ENCODE measurements at places on chromosomes 2 and 18.

DNA sequence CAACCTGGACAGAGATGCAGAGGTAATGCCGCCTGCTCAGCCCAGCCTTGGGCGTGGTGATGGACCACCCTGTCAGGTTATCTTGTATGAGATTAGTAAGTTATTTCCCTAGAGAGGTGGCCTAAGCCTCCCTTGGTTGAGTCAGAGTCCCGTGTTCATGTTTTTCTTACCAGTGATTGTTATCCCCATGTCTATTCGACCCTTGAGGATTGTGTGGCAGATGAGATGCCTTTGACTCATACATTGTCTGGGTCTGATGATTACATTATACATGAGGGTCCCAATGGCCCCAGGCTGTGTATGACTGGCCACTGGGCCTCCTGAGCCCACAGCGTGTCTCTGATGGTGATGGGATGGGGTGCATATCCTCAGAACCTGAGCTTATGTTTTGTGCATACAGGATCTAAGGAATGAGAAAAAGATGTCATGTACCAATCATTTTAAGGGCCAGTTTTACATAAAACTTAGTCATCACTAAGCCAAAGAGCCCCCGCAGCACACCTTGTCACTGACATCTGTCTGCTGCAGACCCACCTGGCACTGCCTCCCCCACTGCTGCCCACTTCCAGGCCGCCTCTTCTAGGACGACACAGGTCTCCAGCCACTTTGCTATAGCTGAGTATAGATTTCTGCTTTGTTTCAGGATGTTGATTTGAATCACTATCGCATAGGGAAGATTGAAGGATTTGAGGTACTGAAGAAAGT is 7.7 kb downstream of the PPP1R7 start:
- DNase-seq = peak; percentile 39

- DNase-seq = no peak
These were observed 78.6 kb downstream of the ASB1 start for GRCh38 chr2:238505119-238505891.

DNA sequence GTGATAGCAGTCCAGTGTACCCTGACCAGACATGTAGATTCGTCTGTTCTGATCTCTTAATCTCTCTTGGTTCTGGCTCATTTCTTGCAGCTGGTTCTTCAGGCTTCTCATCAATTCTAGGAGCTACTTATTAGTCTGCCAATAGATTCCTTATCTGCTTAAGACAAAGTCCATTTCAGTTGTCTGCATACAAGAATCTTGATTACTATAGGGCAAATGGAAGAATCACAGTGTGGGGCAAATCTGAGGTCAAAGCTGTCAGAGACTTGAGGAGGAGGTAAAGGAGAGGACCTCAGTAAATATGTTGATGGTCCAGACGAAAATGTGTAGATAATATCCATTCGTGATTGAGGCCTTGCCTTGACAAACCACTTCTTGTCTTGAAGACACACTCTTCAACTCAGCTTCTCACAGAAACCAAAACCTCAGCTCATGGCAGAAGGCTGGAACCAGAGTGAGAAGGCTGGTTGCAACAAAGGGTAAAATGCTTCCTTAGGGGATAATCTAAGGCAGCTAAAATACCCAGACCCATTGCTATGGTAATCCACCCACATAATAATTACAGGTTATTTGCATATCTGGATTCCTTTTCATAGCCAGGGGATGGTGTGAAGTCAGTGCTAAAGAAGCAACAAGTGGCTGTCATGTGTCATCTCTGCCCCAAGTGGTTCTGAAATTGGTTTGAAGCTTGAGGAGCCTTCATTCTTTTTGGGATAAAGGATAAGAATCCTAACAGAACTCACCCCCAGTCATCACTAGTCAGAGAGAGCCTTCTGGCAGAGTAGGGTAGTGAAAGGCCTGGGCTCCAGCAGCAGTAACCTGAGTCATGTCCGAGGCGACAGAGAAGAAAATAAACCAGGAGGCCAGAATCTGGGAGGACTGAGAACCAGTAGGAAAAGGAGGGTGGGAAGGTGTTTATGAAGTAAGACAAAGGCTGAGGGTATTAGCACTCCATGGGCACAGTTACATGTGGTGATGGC is 29.2 kb upstream of the PELI1 start:
- no peak for DNase-seq

DNA sequence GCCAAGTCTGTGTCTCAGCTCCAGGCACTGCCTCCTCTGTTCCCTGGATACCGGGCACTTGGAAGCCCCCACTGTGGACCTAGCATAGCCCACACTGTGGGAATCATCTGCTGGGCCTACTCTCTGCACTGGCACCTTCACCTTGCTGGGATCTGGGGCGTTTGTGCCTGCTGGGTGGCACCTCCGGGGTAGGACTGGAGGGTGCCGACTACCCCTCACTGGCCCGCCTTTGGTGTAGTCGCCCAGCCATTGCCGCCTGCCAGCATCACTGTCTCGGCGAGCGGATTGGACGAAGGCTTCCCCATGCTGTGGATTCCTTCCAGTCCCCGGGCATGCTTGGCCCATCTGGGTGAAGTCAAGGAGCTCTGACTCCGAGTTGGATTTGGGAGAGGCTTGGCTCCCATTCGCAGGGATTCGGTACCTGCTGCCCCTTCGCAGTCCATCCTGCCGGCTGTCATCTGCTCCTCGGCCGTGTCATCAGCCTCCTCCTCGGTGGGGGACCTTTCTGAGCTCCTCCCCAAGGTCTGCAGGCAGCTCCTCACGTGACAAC is 180.6 kb upstream of the HDAC4 start:
- no peak for DNase-seq

DNA sequence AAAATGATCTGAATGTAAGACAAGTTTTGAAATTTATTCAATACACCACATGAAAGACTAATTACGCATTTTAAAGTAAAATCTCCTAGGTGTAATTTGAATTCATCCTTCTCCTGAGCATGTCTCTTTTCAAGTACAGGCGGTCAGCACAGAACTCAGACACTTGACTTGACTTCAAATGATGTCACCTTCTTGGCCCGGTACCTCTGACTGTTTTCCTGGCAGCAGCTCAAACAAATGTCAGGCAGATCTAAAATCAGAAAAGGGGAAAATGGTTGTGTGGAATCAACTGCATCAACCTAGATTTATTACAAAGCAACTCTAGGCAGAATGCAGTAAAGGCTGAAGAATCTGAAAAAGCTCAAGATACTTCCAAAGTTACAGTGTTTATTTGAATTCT is 11.4 kb upstream of the PROKR1 start:
- DNase-seq = peak; percentile 14

DNA sequence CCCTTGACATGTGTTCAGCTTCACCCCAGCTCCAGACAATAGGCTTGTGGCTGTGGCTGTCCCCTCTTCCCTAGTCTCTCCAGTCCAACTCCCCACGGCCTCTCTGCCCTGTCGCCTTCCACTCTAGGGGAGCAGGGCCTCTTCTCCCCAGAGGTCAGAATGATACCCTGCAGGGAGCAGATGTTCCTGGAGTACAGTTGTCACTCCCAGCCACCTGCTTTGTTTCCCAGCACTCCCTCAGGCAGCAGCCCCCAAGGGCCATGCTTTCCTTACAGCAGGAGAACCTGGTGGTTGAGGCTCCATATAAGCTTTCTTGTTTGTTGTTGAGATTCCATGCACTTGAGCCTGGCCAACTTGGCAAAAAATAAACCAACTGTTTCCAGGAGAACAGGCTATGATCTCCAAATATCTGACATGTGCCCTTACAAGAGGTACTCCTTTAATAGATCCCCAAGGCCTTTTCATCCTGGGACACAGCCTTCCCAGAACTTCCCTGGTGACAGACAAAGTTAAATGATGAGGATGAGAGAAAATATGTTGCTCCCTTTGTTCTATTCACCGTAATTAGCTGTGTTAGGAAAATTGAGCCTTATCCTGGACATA is 45.1 kb downstream of the DPYSL5 start:
- no peak for DNase-seq

GRCh38 chr2:21036708-21037670 is 6.9 kb downstream of the APOB start:
- no peak for DNase-seq

GRCh38 chr2:232421189-232421785 is 14.6 kb downstream of the ALPG start:
- DNase-seq = no peak

DNA sequence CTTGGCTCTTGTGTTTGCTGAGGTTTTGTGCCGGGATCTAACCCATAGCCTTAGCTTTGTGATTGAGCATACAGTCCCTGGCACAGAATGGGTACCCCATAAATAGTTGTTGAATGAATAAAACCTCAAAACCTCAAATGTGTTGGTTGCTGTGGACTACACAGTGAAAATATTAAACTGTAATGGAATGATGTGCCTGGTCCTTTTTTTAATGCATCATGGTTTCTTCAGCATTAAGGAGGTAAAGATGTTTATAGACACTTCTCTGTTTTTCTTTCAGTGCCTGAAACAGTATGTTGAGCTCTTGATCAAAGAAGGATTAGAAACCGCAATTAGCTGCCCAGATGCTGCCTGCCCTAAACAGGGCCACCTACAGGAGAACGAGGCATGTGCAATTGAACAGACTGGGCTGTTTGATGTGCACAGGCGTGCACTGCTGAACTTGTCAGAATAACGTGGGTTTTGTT is 97.0 kb downstream of the RNF144A start:
- peak; percentile 80 for DNase-seq

DNA sequence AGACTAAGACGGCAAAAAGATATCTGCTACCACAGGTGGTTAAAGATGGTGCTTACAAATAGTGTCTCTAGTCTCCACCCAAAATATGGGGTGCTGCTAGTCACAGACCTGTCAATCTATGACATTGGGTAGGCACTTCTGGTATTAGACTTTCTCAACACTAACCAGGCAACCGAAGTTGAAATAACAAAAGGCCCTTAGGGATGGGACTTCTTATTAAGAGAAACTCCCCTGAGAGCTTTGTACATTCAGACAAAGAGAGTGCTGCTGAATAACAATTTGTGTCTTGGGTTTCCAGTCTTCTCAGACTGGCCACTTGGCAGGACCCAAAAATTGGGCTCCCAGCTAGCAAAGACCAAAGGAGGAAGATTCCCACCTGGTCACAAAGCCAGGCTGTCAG is 310.0 kb downstream of the CNTNAP5 start:
- DNase-seq = no peak

GRCh38 chr2:11446733-11447248 is 19.2 kb downstream of the E2F6 start:
- DNase-seq = peak; percentile 83

GRCh38 chr2:84865181-84865783 is 15.6 kb downstream of the TRABD2A start:
- DNase-seq = peak; percentile 61

DNA sequence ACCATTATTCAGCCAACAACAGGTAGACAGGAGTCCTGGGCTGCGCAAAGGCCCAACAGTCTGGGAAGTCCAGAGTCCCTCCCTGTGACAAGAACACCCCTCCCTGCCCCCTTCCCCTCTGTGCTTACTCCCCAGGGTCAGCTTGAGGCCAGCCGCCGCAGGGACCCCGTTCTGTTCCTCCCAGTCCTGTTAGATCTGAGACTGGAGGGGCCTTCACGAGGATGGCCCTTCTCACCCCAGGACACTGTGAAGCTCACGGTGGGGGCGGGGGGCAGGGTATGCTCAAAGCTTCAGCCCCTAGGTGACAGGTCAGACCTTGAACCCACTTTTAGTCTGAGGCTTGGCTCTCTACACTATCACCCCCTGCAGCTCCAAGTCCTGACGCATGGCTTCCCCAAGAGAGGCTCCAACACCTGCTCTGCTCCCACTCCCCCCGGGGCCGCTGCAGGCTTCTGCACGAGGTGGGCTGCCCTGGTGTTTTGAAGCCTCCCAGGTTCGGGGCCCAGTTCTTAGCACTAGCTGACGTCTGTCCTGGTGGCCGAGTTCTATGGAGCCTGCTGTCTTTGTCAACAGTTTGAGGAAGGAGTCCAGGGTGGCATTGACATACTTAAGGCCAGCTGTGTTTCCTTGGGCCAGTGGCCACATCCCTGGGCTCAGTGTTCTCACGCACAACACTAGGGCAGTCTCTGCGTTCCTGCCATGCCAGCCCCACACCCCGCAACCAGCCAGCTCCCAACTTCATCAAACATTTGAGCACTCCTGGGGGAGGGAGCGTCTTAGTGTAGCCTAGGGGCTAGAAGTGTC is 37.2 kb upstream of the HPCAL1 start:
- no peak for DNase-seq

DNA sequence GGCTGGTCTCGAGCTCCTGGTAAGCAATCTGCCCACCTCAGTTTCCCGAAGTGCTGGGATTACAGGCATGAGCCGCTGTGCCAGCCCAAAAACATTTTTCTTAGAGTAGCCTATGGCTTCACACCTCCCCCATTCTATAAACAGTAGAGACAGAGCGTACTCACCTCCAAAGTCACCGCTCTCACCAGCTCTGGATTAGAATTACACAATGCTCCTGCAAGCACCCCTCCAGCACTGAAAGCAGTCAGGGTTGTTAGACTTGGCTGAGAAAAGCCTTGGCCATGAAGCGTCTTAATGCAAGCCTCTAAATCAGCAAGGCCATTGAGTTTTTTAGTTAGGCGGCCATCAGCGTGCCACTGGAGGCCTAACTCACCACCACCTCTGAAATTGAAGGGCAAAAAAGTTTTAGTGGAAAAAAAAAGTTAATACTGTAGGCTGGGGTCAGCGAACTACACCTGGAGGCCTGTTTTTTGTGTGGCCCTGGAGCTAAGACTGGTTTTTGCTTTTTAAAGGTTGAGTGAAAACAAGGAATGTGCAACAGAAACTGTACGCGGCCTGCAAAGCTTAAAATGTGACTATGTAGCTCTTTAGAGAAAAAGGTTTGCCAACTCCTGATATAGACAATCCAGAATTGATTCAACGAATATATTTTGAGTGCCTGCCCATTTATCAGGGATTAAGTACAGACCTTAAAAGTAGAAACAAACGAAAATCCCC is 34.6 kb downstream of the PREPL start:
- no peak for DNase-seq

GRCh38 chr18:363301-364085 is 95.6 kb upstream of the THOC1 start:
- peak; percentile 70 for DNase-seq
